ENCODE measurements at places on chromosomes 13 and 19.

DNA sequence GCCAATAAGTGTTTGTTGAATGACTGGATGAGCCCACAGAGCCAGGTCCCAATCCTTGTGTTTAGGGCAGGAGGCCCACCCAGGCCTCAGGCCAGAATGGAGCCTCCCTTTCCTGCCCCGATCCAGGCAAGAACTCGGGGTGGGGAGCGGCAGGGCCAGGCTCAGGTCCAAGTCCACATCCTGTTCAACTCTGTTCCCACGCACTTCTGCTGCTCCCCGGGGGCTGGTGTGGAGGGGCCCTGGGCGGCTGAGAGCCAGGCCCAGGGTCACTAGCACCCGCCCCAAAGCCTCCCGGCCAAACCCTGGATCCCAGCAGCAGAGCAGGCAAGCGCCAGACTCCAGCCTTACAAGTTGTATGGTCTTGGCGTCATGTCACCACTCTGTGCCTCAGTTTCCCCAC lies 8.0 kb downstream of the ANGPTL8 start:
- no peak for DNase-seq

- no peak for DNase-seq
Observed at GRCh38 chr13:19927117-19927748, 31.3 kb upstream of the ZMYM2 start.

DNA sequence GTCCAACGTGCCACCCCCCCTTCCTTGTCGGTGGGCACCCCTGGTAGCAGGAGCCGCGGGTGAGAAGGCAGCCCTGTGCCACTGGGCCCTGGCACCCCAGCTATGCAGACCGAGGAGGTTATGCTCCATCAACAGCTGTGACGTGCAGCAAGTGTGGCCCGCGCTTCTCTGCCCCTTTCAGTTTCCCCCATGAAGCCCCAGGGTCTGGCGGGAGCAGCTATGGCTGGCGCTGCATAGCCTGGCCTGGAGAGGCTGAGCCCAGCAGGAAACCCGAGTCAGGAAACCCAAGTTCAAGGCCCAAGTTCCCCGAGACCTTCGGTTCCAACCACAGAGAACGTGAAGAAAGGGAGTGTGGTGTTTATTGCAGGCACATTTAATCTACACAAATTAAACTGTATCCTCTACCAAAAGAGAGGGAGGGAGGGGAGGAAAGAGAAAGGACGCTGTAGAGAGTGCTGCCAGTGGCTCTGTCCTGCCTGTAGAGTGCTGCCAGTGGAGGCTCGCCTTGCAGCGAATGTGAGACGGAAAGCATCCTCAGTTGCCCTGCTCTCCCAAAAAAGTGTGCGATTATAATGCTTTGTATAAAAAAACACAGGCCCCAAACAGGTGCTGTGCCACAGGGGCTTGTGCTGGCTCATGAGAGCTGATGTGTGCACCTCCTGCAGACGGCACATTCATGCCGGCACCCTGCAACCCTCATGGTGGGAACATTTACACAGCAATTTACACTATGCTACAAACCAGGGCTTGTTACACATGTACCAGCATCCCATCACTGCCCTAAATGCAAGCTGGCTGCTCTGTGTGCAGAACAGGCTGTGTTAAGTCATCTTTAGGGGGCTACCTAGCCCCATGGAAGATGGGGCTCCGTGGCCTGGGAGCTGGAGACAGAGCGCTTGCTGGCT lies 16.3 kb downstream of the POP4 start:
- DNase-seq = peak; percentile 20

DNA sequence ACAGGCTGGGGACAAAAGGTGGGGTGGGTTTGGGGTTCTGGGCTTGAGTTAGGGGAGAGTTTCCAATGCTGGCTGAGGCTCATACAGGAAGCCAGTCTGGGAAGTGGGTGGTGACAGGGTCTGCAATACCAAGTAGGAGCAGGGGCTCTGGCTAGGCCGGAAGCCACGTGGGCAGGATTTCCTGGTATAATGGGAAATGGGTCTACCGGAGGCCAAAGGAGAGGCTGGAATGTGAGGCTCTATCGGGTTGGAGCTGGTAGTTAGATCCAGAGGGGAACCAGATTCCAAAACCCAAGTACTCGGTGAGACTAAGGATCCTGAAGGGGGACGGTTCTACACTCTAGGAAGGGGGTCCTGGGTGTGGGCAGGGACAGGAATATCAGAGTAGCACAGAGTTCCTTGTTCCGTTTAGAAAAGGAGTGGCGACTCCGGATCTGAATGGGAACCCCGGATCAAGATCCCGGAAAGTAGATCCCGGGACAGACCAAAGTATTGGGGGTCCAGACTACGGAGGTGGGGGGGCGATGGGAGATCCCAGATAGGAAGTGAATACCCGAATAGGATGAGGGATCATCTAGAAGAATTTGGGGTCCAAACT lies 802 bp downstream of the CDC37 start:
- DNase-seq = peak; percentile 40

DNA sequence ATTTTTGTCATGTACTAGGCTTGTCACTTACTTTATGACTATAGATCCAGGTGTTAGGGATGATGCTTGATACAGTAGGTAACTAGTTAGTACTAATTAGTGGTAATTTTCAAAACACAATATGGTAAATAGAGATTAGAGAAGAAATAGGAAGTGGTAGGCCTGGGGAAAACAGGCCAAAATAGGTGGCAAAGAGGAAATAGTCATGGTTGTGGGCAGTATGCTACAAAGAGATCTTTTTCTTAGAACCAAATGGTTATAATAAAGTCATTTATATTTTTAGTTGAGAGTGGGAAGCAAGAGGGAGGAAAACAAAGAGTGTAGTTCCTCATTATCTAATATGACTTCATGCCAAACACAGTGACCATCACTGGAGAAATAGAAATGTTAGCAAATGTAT lies 9.1 kb upstream of the VWA8 start:
- no peak for DNase-seq

- no peak for DNase-seq
Observed at GRCh38 chr19:15587663-15588062, 27.4 kb upstream of the CYP4F8 start.

DNA sequence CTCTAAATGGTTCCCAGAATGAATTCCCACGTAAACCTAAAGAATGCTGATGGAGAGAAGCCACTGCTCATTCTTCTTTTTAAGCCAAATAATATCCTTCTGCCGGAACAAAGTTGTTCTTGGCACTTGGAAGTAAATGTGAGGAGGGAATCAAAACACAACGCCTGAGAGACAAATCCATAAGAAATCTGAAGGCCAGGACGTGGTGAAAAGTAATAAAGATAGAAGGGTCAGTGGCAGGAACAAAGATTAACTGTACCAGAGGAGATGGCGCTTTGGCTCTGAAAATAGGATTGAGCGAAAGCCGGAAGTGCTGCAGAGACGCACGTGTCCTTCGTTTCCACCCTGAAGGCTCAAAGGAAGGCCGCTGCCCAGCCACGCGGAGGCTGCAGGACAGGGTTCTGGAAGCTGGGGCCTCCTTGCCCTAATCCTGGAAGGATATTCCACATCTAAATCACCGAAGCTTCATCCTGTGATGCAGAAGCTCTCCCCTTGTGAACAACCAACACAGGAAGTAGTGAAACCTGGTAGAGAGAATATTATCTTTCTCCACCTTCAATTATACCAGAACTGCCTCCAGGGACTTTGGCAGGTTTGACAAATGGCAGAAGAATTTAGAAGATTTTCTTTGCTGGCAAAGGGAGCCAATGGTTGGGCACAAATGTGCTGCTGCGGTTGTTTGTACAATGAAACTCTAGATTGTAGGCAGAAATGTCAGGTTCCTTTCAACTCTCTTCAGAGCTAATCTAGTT lies 214.6 kb upstream of the SERP2 start:
- no peak for DNase-seq

DNA sequence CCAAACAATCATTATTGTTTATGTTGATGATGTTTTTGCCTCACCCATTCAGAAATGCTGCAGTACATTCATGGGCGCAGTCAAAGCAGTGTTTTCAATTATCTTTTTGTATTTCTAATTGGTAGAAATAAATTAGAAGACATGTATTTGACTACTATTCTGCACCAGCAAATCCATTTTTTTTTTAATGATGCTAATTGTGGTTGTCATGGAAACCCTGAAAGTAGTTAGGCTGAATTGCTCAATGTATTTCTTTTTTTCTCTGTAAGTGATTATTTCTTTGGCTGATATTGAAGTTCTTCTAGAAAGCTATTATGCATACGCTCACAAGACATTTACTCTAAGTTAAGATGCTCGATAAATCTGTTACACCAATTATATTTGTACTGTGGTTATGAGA lies 101.2 kb downstream of the RFC3 start:
- DNase-seq = no peak

- no peak for DNase-seq
Observed at GRCh38 chr19:52010674-52011073, 2.7 kb upstream of the ZNF615 start.

DNA sequence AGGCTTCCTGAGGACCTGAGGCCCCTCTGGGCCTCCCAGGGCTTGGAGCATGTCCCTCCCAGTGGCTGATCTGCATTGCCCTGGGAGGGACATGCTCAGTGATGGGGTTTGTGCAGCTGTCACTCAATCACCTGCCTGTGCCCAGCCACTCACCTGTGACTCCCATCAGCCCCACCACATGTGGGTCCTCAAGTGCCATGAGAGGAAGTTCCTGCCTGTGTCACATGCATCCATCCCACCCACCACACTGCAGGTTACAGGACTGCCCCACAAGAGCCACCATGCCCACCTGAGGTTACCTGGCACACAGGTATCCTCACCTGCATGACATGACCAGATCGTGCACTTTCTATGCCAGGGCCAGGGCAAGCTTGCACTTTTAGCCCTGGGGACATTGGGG lies 80.0 kb downstream of the SCGB2B2 start:
- no peak for DNase-seq

DNA sequence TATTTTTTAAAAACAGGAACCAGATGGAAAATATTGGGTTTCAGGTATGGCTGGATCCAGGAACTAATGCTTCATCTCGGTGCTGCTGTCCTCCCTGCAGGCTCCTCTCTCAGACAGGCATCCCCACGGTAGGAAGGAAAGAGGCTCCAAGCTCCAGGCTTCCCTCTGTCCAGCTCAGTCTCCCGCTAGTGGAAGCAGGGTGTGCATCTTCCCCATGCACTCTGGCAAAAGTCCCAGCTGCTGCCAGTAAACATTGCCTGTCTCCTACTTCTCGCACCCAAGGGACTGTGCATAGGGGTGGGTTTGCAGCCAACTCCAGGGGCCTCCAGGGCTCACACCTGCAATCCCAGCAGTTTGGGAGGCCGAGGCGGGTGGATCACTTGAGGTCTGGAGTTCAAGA lies 29.2 kb downstream of the IL12RB1 start:
- no peak for DNase-seq

GRCh38 chr13:49740870-49741269 lies 49.6 kb upstream of the EBPL start:
- DNase-seq = no peak

- DNase-seq = no peak
Observed at GRCh38 chr13:23673867-23674605, 103.8 kb downstream of the TNFRSF19 start.

DNA sequence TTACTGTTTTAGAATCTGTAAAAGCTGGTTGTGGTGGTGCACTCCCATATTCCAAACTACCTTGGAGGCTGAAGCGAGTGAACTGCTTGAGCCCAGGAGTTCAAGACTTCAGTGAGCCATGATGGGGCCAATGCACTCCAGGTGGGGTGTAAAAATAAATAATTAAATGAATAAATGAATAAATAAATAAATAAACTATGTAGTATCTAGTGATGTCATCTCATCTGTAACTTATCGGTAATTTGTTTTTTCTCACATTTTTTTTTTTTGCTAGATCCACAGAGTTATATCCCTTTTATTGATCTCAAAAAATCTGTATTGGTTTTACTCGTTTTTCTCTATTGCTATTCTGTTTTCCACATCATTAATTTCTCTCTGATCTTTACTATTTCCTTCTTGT lies 5.0 kb downstream of the SCGB2B2 start:
- no peak for DNase-seq

DNA sequence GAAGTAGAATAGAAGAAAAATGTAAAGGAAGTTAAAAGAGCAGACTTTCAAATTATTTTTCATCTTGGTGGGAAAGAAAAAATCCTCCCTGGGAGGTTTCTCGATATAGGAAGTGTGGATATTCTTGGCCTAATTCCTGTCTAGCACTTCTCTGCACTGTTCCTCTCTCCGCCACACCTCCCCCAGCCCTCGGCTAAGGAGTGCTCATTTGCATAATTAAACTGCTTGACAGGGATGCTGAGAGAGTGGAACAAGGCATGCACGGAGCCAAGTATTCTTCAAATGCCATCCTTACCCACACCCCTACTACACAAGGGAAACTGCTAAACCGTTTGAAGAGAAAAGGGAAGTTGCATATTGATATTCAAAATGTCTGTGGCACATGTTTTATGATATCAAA lies 511.0 kb upstream of the HTR2A start:
- DNase-seq = no peak

- DNase-seq = no peak
Observed at GRCh38 chr19:608155-609003, 18.7 kb downstream of the HCN2 start.
